ENCODE measurements at places on chromosomes 13 and 19.

- DNase-seq: no peak
These were observed 294.9 kb downstream of the DLEU7 start for GRCh38 chr13:50548586-50548985.

- no peak for DNase-seq
These were observed 15.7 kb downstream of the ZNF175 start for GRCh38 chr19:51586799-51587198.

DNA sequence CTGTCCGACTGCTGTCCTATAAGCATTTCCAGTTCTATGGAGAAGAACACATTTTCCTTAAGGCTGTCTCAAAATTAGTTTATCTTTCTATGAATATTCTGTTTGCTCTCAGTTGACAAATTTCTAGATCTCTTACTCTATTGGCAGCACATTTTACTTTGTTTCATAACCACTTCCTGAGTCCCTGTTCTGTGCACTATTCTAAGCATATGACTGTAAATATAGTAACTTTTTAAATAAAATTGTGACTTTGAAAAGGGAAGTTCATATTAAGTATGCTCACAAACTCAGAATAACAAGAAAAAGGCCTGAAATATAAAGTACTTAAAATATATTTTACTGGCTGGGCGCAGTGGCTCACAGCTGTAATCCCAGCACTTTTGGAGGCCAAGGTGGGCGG, 56.5 kb upstream of the HTR2A start:
- DNase-seq: no peak

DNA sequence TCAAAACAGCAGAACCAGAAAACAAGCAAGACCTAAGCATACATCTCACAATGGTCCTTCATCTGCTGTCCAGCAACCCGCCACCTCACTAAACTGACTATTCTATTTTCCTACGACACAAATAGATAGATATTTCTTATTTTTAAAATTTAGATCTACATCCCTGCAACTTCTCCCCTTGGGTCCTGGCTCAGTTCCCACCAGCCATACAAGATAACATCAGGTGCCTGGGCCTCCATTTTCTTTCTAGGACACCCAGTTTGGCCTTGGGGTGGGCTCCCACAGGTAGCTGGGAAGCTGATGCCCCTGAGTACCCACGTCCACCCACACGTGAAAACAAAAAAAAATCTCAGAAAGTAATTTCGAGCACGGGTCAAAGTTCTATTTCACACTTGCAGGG, 47.6 kb downstream of the TGDS start:
- DNase-seq: no peak

GRCh38 chr13:39773833-39774232, 118.4 kb downstream of the COG6 start:
- DNase-seq: no peak

DNA sequence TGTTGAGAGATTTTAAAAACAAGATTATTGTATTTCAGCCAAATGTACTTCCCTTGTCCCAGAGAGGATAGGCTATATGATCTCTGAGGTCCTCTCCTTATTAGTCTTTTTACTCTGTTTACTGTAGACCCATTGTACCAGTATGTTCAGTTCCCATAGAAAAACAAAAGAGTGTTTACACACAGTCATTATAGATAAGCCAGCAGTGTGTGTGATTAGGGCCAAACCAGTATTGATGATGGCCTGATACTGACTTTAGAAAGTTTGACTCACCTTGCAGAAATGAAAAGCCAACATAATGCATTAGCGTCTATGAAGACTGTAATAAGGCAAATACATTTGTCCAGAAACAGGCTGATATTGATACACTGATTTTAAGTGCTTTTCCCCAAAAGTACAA, 6.2 kb downstream of the MTUS2 start:
- DNase-seq: no peak

DNA sequence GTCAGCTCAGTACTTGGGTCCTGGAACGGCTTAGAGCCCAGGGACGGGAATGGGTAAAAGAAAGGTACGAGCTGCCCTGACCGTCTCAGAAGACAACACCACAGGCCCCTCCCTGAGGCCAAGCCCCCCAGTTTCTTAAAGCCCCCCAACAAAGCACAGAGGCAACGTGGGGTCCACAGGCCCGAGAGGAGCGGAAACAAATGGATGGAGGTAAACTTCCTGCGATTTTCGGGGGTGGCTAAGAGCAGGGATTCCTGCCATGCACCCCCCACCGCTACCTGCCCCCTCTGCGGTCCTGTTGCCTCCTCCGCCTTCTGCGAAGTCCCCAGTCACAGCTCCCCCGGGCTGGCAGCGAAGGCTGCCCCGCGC, 48.2 kb downstream of the PTPRS start:
- no peak for DNase-seq

GRCh38 chr13:79895416-79895815, 414.5 kb downstream of the NDFIP2 start:
- no peak for DNase-seq

- DNase-seq: no peak
These were observed at the start of gene ADM5 for GRCh38 chr19:49689133-49690078. TSS of gene ADM5 (plus strand) at chr19:49689594. CDS start at chr19:49689838, 244 bp downstream.

DNA sequence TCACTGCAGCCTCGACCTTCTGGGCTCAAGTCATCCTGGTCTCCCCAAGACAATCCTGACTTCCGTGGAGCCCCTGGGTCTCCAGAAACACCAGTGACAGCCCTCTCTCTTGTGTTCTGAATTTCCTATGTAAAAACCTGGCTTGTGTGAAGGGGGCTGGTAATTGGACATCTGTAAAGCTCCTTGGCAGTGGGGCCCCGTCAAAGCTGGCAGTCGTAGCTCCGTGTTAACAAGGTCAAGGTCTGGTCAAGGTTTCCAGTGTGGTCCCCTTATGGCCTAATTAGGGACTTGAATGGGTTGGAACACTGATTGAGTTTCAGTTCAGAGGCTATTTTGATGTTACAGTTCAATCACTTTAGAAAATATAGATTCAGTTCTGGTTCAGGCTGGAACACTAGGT, 32.8 kb upstream of the NDUFS7 start:
- DNase-seq: no peak

- DNase-seq: no peak
These were observed 29.8 kb upstream of the TM9SF2 start for GRCh38 chr13:99471221-99472121.

DNA sequence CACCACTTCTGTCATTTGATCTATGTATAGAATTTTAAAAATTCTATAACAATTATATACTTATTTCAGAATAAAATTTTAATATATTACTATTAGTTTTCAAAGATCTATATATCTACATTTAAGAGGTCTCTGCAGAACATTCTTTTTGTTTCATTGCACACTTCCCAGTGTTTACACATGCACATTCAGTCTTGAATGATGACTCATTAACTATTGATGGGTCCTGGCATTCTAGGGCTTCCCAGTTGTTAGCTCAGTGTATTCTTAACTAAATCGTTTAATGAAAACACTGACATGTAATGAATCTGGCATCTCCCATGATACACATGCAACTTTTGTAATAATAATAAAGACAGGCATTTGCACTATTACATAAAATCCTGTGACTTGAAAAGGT, 324.6 kb downstream of the KLF12 start:
- DNase-seq: no peak

DNA sequence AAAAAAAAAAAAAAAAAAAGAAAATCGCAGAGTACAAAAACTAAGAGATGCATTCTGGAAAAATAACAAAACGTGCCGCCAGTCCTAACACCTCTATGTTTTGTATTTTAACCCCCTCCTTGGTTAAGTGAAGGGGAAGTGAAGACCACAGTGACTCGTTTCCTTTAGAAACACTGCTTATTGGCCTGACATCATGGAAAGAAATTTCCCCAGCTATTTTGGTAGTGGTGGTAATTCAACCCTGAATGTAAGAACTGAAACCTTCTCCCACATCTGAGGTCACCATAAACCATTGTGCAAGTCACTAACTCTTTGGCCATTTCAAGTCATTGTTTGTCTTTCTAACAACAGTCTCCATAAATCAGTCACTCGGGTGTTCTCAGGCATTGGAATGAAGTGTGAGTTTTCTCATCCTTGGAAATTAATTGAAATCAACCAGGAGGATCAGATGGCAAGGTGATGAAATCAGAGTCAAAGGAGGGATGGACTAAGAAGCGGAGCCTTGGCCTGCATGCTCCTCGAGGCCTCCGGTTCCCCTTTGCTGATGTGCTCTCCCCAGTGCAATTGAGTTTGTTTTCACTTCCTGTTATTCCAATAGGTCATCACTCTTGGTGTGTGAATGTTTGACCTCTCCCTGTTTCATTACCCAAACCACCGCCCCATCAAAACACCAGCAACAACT, 443.9 kb downstream of the FGF9 start:
- DNase-seq: no peak

GRCh38 chr19:41029524-41030432, 38.7 kb downstream of the CYP2B6 start:
- DNase-seq: no peak

DNA sequence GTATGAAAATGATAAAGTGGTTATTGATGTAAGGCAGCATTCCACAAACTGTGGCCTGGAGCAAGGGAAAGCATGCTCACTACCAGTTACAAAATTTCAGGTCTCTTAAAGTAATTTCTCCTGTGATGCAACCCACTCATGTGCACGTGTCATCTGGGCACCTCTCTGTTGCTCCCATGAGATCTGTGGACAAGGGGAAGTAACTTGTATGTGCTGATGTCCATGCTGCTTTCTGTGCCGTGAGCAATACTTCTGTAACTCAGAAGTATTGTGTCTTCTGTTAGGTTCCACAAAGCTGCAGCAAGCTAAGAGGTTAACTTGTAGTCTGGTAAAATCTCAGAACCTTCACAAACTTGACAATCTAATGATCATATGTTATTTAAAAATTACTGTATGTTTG, 930.0 kb upstream of the SLITRK6 start:
- no peak for DNase-seq

DNA sequence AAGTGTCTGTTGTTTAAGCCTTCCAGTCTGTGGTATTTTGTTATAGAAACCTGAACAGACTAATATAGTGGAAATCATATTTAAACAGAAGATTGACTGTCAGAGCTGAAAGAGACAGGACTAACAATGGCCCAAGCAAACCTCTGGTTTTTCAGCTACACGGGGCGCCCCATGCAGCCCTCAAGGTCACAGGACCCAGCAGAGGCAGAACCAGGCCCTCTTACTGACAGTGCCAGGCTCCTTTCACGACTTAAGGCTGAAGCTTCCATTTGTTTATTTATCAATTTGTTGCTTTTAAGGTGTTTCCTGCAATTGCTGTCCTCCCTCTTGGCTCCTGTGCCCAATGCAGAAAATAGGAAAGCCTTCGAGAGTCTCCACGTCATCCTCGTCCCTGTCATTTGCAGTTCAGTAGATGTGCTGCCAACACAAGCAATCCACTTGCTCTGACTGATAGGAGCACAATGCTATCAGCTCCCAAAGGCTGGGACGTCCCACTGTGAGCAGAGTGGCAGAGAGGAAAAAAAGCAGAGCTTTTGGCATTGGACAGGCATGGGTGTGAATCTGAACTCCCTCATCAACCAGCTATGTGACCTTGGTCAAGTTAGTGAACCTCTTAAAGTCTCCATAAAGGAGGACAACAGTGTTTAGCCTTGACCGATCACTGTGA, 10.5 kb upstream of the SLC7A1 start:
- DNase-seq: no peak

- no peak for DNase-seq
These were observed 62.0 kb upstream of the C13orf46 start for GRCh38 chr13:114035583-114036531.

GRCh38 chr19:18776736-18777135, 14.4 kb downstream of the COMP start:
- no peak for DNase-seq

DNA sequence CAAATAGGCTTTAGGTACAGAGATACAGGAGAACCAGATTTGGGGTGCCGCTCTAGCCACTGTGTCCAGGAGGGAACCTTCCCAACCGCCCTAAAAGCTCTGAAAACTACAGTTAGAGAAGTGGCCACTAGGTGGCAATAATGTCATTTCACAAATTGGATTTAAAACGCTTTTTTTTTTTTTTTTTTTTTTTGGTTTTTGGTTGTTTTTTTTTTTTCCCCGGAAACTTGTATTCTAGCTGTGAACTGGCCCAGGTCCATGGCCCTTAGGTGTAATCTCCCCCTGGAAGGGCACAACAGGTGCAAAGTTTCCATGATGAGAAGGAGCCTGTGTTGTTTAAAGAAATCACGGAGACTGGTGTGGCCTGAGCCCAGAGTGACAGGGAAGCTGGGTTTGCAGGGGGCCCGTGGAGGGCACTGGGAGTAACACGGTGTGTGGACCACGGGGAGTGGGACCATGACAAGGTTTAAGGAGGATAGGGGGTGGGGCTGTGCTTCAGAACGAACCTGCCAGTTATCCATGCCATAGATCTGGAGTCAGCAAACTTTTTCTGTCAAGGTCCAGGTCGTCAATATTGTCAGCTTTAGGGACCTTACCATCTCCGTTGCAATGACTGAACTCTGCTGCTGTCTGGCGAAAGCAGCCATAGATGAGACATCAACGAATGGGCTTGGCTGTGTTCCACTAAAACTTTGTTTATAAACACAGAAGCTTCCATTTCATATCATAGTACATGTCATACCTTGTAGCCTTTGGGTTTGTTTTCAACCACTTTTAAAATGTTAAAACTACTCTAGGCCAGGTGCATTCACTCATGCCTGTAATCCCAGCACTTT, 10.1 kb downstream of the OR1I1 start:
- peak; percentile 78 for DNase-seq

- no peak for DNase-seq
These were observed 577.4 kb downstream of the TBC1D4 start for GRCh38 chr13:74904556-74904955.

- DNase-seq: no peak
These were observed 22.3 kb downstream of the PEPD start for GRCh38 chr19:33499248-33499647.

DNA sequence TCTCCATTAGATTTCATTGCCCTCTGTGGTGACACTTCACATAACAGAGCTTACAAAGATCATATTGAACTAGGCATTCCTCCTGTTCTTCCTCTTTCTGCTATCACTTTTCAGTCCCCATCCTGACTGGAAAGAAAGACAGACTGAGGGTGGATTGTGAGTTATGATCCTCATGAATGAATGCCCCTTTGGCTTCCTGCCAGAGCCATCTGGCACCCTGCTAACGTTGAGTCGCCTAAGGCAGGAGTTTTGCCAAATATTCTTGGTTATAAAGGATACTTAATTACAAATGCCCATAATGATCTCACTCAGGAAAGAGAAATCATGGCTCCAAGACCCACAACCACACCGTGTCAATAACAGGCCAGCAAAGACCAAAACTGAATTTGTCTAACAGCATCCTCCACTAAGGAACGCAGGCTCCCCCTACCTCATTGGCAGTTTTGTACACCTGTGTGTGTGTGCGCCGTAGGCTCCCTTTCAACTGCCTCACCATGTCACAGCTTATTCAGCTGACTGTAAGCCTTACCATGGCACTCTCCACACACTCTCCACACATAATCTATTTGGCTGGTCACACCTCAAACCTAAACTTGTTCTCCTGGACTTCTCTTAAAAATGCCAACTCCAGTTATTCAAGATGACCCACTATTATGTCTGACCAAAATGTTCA, 15.5 kb downstream of the ZNF211 start:
- no peak for DNase-seq

All from NT2/D1 (cell line).